Stimulated activated CD4-positive, alpha-beta T cell treated with anti-CD3 and anti-CD28 coated beads, Interleukin-4, amount 100 ng/mL, for 48 hours (primary cell): ENCODE measurements at places on chromosomes 13 and 19.

DNA sequence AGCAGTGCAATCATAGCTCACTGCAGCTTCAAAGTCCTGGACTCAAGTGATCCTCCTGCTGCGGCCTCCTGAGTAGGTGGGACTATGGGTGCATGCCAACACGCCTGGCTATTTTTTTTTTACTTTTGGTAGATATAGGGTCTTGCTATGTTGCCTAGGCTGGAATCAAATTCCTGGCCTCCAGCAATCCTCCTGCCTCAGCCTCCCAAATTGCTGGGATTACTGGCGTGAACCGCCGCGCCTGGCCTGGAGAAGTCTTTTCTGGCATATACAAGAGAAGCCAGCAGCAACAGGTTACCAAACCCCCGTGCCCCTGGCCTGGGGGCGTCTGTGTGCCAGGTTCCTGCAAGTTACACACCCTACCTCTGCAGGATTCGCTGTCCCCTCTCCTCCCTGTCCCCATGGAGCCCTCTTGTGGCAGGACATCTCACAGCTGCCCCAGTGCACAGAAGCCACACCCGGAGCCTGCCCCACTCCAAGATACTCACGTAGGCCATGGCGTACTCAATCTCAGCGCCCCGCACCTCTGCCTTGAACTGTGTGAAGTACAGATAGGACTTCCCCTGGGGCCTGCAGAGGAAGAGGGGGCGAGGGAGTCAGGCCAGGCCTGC, 9.9 kb downstream of the MYDGF start:
- no peak for DNase-seq

DNA sequence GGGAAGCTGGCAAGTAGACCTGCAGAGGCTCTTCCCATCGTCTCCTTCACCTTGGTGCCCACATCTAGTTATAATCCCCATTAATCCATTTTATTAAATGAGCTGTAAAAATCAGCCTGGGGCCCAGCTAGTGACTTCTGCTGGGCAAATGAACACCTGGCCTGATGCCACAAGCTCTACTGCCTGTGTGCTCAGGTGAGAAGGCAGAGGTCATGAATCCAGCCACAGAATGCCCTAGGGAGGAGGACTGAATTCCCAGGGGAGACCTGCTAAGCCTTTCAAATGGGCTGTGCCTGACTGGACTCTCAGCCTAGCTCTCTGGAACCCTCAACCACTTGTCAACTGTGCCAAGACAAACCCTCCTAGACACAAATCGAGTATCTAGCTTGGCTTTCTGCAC, 74.0 kb downstream of the PDS5B start:
- DNase-seq, result no peak

- no peak for DNase-seq
These were observed 141.0 kb downstream of the RFC3 start for GRCh38 chr13:33958964-33959363.

DNA sequence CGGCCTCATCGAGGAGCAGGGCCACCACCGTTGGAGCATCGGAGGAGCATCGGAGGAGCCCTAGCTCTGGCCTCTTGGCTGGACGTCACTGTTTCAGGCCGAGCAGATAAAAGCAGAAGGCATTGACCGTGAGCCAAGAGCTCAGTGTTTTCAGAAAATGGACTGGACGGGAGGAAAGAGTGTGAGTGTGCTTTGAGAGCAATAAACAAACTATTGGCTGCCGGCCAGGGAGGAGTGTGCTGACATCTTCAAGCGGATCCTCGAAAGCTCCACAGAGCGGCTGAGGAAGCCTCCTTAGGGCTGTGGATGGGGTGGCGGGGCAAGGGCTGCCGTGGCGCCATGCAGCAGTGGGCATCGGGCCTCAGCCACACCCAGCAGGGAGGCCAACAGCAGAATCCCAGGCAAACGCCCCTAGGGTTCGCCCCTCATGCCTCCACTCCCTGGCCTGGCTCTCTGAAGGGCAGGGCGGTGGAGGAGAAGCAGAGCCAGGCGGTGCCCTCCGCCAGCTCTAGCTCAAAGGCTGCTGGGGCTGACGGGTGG, 41.8 kb downstream of the IRS2 start:
- DNase-seq, result no peak

DNA sequence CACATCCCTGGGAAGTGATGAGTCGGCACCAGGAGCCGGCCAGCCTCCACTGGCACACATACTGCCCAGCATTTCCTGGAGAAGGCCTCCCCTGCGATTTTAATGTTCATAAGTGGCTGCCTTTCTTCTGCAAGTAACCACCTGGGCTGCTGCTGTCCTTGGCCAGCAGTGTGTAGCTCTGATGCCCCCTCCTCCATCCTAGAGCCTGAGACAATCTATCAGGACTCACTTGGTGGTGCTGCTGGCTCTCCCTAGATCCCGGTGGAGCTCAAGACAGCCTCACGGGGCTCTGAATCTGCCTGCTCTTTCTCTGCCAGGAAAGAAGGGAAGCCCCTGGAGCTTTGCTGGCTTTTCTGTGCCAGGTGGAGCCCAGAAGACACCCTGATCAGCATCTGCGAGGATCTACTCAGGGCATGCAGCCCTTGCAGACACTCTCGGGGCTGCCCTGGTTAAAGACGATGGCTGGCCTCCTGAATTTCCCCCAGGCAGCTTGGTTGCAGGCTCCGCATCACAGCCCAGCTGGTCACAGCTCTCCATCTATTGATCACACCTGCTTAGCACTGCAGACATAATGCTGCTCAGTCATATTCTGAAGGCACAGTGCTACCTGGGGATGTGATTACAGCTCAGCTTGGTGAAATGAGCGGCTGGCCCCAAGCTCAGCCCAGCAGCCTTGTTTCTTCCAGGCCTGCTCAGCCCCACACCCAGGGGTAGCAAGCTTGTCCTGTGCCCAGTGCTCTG, 122.3 kb downstream of the ZDHHC20 start:
- no peak for DNase-seq

GRCh38 chr13:38819053-38819452, 132.2 kb downstream of the FREM2 start:
- DNase-seq, result no peak

GRCh38 chr19:49210108-49210900, 52.7 kb downstream of the TRPM4 start:
- DNase-seq, result peak; percentile 67

GRCh38 chr19:12749938-12750521, 1.6 kb upstream of the BEST2 start:
- no peak for DNase-seq

DNA sequence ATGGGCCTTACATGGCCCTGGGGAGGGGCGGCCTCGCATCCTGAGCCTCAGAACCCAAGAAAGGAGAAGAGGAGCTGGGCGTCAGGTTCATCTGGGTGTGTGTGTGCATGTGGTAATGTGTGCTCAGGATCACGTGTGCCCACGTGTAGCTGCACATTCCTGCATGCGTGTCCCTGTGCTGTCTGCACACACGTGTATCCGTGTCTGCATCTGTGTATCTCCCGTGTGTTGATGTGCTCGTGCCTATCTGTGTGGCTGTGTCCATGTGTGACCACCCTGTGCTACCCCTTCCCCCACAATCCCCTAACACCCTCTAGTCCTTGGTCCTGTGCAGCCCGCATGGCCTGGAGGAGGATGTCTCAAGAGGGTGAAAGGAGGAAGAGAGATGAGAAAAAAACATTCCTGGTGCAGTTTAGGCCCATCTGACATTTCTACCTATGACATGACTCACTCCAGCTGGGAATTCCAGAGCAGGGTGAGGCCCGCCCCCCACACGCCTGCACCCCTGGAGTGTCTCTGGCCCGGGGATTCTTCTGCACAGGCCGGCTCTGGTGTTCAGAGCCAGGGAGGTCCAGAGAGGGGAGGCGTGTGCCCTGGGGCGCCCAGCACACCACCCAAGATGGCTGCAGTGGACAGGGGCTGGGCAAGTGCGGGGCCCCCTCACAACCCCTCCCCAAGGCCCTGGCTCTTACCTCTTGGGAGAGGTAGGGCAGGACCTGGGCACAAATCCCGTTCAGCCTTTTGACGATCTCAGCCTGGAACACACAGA, 7.1 kb downstream of the TLE5 start:
- no peak for DNase-seq

GRCh38 chr13:40116008-40116407, 460.5 kb downstream of the COG6 start:
- peak; percentile 23 for DNase-seq

GRCh38 chr13:110138010-110138699, 168.8 kb downstream of the COL4A1 start:
- peak; percentile 64 for DNase-seq

DNA sequence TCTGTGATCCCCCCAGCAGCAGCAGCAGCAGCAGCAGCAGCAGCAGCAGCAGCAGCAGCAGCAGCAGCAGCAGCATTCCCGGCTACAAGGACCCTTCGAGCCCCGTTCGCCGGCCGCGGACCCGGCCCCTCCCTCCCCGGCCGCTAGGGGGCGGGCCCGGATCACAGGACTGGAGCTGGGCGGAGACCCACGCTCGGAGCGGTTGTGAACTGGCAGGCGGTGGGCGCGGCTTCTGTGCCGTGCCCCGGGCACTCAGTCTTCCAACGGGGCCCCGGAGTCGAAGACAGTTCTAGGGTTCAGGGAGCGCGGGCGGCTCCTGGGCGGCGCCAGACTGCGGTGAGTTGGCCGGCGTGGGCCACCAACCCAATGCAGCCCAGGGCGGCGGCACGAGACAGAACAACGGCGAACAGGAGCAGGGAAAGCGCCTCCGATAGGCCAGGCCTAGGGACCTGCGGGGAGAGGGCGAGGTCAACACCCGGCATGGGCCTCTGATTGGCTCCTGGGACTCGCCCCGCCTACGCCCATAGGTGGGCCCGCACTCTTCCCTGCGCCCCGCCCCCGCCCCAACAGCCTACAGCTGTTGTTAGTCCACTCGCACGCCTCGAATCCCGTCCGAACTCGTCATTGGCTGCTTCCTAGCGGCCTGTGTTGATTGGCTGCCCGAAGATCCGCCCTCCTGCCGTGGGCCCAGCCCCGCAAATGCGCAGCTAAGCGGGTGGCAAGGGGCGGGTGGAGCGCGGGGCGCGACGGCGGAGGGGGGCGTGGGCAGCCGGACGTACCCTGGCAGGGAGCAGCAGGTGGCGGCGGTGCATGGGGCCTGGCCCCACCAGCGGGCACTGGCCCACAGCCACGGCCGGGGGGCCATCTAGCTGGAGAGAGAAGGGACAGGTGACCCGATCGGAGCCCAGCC, 1.4 kb upstream of the SIX5 start:
- DNase-seq, result peak; percentile 86

- DNase-seq, result no peak
These were observed 407.8 kb downstream of the KLF5 start for GRCh38 chr13:73466561-73466960.

DNA sequence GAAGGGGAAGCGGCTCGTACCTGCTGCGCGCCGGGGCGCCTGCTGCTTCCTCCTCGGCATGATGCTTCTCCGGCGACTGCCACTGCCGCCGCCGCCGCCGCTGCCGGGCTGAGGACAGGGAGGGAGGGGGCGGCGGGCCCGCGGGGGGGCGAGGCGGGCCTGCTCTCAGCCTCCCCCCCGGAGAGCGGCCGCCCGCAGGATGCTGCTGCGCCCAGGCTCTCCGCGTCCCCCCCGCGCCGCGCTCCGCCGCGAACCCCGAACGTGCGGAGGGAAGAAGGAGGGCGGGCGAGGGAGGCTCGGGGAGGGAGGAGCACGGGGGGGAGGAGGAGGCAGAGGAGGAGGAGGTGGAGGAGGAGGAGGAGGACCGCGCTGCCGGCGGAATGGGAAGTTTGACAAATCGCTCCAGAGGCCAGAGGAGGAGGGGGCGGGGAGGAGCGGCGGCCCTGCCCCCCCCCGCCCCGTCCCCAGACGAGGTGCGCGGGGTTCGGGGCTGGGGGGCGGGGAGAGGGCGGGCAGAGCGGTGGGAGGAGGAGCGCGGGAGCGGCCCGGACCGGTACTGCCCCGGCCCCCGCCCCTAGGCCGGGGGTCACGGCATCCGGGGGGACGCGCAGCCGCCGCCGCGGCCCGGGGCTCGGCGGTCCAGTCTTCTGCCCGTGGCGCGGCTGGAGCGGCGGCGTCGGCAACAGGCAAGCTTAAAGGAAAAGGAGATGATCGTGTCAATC, at the start of gene TSHZ3:
Gene TSHZ3 (minus strand): TSS at position 277 of the 722 bp plus-strand sequence. CDS start 217 bp downstream, at position 60.
- DNase-seq, result no peak

DNA sequence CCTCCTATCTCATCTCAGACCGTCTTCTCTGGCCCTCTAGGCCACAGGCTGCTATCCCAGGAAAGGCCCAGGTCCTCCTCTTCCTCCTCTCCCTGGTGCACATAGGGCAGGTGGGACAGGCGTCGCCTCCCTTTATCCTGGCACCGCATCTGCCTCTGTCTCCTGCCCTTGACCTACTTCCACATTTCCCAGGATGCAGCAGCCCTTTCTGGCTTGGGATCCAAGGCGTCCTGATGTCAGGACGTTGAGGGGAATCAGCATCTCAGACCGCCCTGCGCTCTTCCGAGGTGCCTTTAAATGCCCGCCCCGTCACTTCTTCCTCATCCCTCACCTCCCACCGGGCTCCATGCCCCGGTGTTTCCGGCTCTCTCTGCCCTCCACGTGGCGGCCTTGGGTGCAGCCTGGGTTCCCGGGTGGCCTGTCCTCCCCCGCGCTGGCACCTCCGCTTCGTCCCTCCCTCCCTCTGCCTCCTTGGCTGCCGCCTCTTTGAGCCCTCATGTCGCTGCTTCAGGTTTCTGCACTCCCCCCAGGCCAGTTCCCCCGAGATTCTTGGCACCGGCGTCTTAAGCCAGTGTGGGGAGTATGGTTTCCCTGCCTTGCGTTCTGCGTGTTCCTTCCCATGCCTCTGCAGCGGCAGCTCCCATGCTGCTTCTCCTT, 66.3 kb downstream of the KDM4B start:
- no peak for DNase-seq

DNA sequence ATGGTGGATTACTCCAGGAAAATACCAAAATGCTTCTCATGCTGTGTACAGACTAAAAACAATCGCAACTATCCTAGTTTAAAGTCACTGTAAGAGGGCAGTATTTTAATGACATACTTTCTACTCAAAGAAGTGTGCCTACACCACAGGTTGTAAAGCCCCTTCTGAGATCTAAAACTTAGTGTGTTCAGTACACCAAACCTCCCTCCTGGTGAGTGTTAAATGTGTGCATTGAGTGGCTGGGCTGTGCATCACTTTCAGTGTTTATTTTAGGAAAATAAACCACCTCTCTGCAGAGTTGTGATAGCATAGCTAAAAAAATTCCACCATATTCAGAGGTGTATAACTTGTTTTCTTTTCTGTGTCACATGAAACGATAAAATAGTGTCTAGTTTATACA, 263.7 kb downstream of the DACH1 start:
- DNase-seq, result no peak
